GOT3 (cell line): ENCODE measurements at places on chromosomes 4 and X.

DNA sequence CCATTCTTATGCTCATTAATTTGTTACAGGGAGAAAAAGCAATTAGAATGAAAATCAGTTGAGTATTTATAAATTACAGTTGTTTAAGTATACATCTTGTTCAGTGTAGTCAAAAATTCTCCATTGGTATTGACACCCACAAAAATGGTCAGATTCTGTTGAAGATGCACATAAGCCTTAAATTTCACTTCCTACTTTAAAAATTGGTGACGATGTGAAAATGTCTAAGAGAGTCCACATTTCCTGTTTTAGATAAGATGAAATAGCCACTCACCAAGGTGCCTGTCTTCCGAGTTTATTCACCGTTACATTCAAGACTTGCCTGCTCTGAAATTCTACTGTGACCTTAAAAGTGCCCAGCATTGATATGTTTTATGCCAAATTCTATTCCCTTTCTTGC lies 93.6 kb downstream of the GPR143 start:
- DNase-seq, result no peak

DNA sequence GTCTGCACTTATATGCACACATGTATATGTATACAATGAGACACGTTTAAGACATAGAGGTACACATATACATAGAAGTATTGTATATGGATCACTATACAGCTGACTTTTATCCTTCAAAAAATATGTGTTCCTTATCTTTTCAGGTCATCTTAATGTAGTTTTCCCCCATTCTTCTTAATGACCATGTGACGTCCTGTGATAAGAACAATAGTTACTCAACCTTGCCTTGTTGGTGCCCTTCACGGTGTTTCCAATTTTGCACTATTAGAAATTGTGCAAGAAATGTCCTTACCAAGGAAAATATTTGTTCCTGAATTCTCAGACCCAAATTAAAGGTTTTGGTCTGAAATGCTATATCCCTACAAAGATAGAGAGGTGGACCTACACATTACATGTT lies 1.0 kb upstream of the PPBP start:
- no peak for DNase-seq

- no peak for DNase-seq
Measured at GRCh38 chr4:137641544-137641943, 109.2 kb upstream of the PCDH18 start.

- DNase-seq, result no peak
Measured at GRCh38 chrX:19344661-19345060, 934 bp downstream of the PDHA1 start.

GRCh38 chr4:41458689-41459088 lies 79.3 kb upstream of the LIMCH1 start:
- no peak for DNase-seq

GRCh38 chr4:82900066-82900410 lies 497 bp upstream of the THAP9 start:
- DNase-seq, result no peak

DNA sequence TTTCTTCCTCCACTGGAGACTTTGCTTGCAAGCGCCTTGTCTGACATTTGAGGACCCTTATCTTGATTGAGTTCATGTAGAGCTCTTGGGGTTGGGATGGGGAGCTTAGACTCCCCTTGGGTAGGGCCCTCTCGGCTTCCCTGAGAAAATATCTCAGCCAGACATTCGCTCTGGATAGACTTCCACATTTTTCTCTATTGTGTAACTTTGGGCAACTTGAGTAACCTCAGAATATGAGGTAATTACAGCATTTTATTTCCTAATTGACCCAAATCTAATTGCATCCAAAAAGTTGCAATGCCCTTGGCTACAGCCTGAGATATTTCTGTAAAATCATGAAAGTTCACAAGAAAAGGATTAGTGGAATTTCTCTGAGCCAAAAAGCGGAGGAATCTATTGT lies 102.8 kb upstream of the MXRA5 start:
- no peak for DNase-seq

- no peak for DNase-seq
Measured at GRCh38 chrX:10190367-10190766, 33.6 kb downstream of the CLCN4 start.

DNA sequence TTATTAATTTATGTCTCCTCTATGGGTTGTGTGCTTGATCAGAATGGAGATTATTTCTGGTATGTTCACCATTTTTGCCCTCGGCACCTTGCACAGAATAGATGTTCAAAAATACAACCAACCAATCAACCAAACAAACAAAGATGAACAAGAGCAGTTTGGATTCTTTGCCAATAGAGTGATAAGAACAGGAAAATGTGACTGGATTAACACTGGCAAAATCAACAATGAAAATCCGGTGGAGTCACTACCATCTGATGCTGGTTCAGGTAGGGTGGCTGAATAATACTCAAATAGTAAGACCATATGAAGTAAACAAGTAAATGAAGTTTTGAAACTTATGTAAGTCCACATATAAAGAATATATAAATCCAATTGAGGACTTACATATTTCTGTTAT lies 685.0 kb upstream of the EPHA5 start:
- no peak for DNase-seq

DNA sequence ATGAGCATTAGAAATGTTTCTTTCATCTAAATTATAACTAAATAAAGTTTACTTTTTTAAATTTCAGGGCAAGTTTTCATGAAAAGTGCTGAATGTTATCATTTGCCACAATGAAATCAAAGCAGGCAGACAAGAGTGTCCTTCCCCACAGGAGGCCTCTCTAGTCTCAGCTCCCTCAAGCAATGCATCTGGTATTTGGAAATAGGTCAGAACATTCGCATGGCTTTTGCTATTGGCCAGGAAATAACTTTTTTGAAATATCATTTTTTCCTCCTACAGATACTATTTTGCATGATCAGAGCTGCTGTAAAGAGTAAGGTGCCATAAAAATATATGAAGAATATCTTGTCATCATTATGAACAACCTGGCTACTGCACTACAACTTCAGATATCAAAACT lies 41.1 kb downstream of the MAD2L1 start:
- no peak for DNase-seq

DNA sequence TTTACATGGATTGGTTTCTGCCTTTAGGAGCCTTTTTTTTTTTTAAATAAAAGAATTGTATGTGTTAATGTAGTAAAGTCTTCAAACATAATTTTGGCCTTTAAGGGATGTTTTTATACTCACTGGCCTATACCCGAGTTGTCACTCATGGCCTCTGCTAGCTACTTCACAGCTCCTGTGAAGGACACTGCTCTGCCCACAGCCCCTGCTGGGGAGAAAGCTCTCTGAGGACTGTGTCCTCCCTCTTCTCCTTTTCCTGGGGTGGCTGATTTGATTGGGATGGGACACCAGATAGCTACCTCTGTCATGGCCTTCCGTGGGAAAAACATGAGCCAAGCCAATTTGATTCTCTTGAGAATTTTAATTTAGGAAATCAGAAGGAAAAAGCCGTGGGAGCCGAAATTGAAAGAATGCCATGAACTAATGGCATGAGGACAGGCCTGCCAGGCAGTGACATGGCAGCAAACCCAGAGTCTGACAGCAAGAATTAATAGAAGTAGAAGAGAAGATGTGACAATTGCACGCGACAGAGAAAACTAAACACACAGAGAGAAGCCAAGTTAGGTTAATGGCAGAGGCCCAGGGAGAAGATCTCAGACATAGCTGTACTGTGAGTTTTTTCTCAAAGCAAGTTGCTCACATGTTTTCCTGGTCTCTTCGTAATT lies 81.4 kb downstream of the ARHGAP10 start:
- no peak for DNase-seq

GRCh38 chr4:138558886-138559285 lies 316.7 kb upstream of the SLC7A11 start:
- no peak for DNase-seq

DNA sequence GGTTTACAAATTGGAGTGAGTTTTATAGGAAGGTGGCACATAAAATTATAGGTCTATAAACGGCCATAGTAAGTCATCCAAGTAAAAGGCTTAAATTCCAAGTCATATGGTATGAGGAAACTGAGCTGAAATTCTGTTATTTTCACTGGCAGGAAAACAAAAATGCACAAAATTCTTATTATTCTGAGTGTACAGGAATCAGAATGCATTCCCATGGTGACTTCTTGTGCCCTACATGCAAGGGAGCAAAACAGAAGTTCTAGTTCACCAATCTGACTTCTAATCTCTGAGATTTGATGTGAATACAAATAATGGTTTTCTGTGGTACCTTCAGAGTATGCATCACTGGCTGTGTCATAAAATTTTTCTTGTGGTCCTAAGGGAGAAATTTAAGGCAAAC lies 102.9 kb downstream of the CLCN4 start:
- no peak for DNase-seq

DNA sequence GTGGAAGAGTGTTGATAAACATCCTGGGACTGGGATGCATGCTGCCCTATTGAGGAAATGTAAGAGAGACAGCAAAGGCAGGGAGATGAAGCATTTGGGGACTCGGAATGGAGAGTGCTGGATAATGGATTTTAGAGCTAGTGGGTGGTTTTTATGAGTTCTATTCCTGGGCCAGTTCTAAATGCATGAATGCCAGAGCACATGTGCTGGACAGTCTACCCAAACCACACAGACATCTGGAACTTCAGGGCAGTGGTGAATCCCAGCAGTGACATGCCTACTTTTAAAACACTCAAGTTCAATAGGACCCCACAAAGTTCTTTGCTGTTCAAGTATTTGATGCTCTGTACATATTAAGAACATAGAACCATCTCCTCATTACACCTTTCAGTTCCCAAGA lies 133.9 kb downstream of the CBR4 start:
- no peak for DNase-seq

DNA sequence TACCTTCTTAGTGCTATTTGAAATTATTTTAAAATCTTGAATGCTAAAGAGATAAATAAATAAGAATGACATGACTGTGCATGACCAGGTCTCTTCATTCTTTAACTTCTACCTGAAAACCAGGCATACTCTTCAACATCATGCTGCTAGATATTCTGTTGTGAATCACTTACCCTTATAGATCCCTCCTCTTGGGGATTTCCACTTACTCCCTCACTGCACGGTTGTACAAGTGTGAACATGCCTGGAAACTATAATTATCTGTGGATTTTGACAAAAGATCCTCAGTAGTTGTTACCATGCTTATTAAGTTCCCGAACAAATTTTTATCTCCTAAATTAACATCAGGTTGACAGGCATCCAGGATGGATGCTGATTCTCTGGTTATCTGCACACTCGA lies 54.3 kb downstream of the ADGRL3 start:
- DNase-seq, result no peak

DNA sequence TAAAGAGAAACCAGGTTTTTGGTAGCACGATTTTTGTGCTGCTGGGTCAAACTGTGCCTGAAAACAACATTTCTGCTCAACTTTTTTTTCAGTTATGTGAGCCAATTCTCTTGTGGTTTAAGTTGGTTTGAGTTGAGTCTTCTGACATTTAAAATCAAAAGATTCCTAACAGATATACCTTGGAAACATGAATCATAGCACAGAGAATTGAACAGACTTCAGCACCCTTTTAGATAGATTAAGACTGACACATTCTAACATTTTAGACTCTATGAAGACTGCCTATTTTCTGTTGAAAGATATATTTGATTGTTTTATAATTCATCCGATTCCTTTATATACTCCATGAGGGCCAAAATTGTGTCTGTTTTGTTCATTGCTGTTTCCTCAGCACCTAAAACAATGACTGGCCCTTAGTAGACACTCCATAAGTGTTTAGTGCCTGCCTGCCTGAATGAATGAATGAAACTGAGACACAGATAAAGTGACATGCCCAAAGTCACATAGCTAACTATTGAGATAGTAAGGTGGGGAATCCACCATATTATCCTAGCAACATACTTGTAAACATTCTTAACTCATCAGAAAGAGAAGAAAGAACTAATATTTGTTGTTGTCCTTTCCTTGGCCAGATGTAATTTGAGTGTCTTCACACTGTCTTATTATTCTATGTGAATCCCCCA lies 624.0 kb downstream of the MID1IP1 start:
- no peak for DNase-seq

- DNase-seq, result no peak
Measured at GRCh38 chrX:97895751-97896150, 1012.0 kb downstream of the RPA4 start.

DNA sequence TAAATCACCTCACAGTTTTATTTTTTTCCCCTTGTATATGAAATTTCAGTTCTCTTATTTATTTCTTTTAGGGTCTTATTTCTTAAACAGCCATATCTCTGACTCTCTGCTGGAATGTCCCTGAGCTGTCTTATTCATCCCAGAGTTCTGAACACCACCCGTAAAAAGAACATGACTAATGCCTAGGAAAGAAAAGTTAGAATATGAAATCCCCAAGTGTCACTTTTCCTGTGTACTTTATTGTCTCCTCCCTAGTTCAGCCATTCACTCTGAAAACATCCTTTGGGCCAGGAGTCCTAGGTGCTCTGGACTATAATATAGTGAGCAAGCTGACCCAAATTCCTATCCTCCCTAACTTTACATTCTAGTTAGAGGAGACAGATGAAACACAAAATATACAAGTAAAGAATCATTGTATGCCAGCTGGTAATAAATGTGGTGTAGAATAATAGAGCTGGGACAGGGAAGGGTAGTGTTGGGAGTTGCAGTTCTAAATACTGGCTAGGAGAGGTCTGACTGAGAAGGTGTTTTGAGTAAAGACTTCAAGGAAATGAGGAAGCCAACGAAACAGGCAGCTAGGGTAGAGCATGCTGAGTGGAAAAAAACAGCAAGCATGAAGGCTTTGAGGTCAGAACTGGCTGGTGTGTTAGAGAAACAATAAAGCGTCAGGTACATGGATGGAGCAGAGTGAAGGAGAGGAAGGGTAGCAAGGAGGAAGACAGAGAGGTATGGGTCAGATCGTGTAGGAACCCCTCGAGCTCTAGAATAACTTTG lies 40.6 kb upstream of the FTHL17 start:
- DNase-seq, result no peak

GRCh38 chrX:2705046-2705832 lies 14.1 kb downstream of the CD99 start:
- no peak for DNase-seq
